Motor neuron (in vitro differentiated cells): ENCODE measurements at places on chromosomes 7 and 10.
A peak's percentile ranks its signal among the peaks of the same experiment; 100 is the strongest.

GRCh38 chr7:156545979-156546378 lies 94.6 kb upstream of the RNF32 start:
- ATAC-seq, result peak; percentile 51

DNA sequence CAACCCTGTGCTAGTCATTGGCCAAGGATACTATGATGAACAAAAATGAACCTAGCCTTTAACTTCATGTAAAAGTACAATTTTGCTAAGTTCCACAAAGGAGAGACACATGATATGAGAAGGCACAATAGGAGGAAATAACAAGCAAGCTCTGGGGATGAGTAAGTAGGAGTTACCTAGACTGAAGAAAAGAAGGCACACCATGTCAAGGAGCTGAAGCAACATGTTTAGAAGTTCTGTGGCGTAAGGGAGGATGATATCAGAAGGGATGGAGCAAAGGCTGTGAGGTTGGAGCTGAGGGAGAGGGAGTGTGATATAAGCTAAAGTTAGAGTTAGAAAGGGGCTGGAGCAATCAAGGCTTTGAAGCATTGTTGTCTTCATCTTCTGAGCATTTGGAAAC lies 25.6 kb downstream of the KIFBP start:
- ATAC-seq, result no peak

DNA sequence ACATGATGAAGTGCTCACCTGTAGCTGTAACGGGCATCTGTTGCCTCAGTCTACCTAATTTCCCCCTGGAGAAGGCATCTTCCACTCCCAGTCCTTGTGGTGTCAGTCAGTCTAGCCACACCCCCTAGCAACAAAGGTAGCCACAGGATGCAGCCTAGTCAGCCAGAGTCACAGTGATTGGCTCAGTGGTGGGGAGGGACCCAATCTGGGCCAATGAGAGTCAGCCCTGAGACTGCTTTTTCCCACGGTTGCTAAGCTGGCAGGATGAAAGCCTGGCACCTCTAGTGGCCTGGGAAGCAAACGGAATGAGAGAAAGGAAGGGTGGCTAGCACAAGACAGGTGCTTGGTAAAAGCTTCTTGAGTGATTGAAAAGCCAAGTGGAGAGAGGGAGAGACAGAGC lies 118.6 kb downstream of the SH3PXD2A start:
- ATAC-seq, result no peak

DNA sequence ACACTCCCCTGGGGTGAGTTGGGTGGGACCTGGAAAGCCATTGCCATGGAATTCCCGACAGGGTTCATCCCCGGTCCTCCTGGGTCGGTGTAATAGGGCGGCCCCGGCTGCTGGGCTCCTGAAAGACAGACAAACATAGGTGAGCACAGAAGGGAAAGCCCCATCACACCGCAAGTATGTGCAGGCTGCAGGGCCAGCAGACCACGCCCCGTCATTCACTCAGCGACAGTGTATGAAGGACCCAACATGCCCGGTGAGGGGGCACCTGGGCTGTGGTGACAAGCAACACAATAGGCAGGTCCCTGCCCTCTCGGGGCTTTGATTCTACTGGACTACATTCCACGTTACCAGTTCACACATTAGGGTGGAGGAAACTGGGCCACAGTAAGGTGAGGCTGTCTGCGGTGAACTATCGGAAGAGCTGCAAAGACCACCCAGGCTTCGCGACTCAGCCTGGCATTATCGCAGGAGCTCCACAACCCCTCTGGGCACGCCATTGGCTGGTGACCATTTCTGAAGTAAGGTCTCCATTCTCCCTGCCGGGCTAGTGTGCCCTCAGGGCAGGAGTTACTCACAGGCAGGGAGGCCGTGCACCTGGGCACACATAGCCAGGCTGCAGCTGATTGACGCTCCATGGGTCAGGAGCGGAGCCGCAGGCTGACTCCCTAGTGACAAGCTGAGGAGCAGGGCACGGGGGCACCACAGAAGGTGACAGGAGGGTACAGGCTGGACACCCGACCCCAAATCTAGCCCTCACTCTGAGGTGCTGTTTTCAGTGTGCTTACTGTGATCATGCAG lies 99.2 kb downstream of the VOPP1 start:
- no peak for ATAC-seq

DNA sequence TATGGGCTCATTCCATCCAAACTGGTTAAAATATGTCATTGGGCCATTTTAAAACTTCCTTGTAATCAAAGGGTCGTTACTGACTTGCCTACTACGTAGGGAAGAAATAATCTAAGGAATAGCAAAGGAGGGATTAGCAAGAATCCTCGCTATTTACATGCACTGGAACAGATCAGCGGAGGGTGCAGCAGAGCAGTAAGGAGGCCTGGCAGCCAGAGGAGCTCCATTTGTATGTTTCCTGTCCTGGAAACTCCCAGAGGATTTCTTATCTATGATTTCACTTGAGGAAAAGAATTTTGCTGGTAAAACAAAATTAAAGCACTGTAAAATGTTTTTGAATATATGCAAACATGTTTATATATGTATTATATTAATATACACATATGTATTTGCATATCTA lies 107.3 kb downstream of the TPK1 start:
- ATAC-seq, result no peak

DNA sequence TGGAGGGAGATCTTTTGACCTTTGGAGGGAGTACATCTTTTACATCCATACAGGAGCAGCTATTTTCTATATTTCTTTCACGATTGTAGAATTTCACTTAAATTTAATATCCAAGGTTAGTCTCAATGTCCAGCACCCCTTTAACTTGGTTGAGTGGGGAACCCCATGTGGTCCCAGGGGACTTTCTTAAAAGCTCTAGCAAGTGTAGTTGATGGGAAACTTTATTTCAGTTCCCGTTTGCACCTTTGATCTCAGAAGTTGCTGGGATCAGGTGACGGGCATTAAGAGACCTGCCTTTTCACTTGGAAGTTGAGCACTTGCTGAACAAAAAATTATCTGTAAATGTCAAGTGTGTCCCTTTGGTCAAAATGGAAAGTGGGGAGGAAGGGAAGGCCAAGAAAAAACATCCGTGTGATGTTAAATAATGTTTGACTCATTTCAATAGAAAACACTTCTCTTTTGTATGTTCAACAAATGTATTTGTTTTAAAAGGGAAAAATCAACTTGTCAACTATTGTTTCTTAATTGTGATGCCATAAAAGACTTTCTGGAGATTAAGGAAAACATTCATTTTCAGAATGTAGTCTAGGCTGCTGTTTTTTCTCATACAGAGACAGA lies 370.1 kb upstream of the GALNT17 start:
- no peak for ATAC-seq
